ENCODE measurements at places on chromosomes 7 and 10.

DNA sequence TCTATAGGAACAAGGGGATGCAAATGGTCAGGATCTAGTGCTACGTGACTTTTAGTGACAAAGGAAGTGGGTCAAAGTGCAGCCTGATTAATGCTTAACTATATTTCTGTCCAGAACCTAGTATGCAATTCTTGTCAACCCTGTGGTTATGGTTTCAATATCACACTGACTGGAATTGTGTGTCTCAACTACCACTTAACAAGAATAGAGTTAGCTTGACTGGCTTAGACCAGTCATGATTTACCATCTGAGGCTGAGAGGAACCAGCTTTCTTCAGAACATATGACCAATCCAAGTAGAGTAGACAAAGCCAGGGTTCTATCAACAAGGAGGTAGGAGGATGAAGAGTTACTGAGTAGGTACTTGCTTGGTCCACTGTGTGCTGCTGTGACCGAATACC, 54.4 kb downstream of the MYPN start:
- DNase-seq = no peak

DNA sequence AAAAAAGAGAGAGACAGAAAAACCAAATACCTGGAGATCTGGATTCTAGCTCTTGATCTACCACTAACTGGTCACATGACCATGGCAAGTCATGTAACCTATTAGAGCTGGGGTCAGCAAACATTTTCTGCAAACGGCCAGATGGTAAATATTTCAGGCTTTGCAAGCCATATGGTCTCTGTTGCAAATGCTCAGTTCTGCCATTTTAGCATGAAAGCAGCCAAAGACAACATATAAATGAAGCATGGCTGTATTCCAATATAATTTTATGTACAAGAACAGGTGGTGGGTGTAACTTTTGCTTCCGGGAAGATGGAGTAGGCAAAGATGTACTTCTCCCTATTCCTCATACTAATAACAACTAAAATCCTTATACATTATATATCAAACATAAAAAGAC, 6.7 kb downstream of the FRA10AC1 start:
- no peak for DNase-seq

- no peak for DNase-seq
Measured at GRCh38 chr10:22454634-22455033, 109.3 kb downstream of the SPAG6 start.

DNA sequence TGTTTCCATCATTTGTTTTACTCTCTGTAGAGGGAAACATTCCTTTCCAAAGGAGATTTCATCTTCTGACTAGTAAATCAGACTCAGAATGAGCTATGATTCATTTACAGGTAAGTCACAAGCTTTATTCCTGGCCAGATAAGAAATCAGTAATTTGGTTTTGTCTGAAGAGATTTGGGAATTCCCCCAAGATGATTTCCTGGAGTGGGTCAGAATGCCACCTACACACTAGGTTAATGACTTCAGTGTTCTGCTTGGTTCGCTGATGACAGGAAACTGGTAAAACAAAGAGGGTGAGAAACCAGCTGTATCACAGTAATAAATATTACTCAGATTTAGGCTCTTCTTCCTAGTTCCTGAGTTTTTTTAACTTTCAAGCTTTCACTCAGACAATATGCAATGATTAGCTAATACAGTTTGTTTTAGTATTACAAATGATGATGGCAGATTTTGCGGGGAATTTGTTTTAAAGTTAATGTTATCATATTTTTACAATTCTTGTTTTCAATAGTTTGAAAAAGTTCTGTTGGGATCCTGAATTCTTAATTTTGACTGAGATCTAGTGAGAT, 8.3 kb upstream of the ASZ1 start:
- no peak for DNase-seq

DNA sequence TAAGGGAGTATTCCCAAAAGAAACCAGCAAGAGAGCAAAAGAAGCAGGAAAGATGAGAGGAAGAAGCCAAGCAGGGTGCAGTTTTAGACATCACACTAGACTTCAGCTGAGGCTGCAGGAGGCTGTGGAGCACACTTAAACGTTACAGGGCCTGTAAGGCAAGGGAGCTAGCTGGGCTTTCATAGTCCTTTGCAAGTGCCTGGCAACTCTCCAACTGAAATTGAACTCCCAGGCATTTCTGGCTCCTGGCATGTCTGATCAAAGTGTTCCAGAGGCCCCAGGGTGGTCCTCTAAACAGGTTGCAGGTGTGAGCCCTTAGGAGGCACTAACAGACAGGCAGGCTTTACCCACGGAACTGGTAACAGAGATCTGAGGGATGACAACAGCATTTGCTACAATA, 750.2 kb downstream of the XPNPEP1 start:
- no peak for DNase-seq

- DNase-seq = no peak
Measured at GRCh38 chr7:54544527-54545240, 2.5 kb downstream of the VSTM2A start.

DNA sequence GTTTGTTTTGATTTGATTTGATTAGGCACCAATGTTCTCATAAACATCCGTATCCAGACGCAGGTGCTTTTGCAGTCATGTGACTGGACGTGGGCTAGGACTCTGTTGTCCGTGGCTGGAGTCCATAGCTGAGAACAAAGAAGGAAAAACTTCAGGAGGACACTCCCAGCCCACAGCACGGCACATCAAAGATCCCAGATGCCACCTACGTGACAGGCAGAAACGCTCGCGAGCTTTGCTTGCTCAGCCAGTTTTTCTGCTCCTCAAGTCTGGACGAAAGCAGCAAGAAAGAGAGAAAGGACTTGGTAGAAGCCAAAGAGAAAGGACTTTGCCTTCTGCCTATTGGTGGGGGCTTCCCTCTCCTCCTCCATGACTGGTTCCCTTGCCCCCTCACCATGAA, 6.9 kb upstream of the ZKSCAN1 start:
- DNase-seq = peak; percentile 54

DNA sequence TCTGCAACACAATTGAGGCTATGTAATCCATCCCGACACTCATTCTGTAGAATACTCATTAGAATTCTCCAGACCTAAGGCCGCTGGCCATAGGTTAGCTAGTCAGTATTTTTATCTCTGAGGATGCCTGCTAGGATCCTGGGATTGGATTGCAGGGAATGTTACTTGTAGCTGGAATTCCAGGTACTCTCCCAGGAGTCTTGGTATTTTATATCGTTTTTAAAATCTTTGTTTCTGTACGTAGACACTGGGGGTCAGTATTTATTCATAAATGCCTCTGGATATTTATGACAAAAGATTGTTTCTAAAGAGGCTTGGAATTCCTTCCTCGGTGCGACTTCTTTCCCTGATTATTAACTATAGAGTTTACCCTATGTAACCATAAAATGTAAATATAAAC, 40.1 kb downstream of the BPGM start:
- no peak for DNase-seq

DNA sequence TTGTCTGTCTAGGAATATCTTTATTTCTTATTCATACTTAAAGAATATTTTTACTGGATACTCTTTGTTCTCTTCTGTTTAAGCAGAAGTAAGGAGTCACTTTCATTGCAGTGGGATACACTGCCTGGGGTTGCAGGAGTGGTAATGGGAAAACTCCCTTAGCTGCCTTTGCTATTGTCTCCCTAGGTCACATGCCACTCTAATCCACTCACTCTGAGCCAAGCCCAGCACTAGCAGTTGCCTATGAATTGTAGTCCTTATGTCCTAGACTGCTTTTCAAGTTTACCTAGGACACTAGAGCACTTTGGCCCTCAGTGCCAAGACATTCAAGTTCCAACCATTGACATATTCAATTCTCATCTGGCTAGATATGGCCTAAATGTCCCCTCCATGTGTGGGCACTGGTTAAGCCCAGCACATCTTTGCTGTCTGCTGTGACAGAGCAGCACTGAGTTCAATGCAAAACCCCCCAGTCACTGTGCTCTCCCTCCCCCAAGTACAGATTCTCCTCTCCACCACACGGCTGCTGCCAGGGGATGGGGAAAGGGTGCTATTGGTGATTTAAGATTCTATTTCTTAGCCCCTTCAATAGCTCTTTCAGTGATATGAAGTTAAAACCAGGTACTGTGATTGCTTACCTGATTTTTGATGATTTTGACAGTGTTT, 991.7 kb upstream of the KCND2 start:
- DNase-seq = no peak

DNA sequence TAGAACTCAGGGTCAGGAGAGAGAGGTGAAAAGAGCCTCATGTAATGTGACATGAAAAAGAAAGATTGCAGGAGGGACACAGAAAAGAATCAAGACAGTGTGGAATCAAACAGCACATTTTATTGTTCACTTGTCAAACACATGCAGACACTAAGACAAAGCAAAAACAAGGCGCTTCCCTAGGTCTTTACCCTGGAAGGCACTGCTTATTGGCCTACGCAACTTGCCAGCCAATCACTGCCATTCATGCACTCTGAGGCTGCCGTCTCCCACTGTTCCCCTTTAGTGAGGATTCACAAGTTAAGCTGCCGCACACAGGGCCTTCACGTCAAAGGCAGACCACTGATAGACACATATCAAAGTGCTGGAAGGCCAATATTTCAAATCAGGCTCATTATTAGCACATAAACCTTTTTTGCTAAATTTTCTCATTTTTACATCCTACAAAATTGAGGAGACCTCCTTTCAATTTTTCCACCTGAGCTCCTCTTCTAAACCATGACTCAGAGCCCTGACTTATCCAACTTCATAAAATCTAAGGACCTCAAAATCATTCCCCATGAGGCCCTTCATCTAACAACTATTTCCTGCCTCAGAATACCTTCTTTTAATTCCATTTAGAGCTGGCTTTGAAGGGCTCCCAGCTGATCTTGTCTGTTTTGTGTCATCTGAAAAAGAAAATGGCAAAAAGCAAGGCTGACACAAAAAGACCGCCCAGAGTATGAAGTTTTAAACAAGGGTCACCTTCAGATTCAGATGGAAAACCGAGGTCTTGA, 149.4 kb downstream of the CHCHD3 start:
- no peak for DNase-seq

- no peak for DNase-seq
Measured at GRCh38 chr7:116315293-116315692, 105.0 kb downstream of the TES start.

GRCh38 chr7:154364170-154364569, 312.0 kb downstream of the DPP6 start:
- DNase-seq = no peak

DNA sequence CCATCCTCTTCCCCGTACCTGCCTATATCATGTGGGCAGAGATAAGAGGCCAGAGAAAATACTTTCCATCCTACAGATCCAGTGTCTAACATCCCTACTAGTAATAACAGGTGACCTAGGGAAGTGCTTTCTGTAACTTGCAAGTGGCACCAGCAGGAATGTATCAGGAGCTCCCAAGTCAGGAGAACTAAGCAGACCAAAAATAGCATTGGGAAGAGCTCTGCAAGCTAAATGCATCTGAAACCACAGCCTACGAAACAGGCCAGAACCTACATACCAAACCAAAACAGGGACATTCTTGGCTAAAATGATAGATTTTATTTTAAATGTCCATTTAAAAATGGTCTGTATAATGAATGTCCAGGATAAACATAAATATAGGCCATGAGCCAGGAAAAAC, 680.8 kb downstream of the PHTF2 start:
- no peak for DNase-seq

DNA sequence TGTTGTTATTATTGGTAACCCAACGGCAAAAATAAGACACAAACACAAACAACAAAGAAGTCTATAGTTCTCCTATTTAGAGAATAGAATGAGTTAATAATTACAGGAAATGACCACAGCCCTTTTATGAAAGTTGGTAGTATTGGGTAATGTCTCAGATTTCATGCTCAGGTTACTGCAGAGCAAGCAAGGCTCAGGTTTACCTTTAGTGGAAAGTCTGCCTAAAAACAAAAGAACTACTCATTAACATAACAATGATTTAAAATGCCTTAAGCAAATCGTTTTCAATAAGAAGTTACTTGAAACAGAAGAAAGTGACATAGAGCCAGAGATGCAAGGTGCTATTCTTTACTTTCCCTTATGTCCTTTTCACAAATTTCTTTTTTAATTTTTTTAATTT, 441.2 kb downstream of the PLXDC2 start:
- DNase-seq = no peak

DNA sequence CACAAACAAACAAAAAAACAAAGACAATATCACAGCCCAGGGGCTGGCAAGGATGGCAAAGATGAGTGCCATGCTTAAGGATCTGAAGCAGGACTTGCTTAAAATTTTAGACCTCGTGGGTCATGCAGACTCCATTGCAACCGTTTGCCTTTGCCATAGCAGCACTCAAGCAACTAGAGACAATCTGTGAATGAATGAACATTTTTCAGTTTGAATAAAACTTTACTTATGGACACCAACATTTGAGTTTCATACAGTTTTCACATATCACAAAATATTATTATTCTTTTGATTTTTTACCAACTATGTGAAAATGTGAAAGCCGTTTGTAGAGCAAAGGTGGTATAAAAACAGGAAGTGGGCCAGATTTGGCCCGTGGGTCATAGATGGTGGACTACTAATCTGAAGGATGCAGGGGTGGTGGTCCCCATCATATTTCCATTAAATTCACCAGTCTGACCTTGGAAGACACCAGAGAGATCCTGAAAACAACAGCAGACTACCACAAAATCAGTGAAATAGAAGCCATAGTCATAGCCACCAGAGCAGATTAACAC, 8.3 kb upstream of the RBM17 start:
- no peak for DNase-seq

GRCh38 chr7:40680657-40681056, 545.9 kb downstream of the SUGCT start:
- DNase-seq = no peak

GRCh38 chr7:44796034-44796503, 412 bp upstream of the PPIA start:
- no peak for DNase-seq

GRCh38 chr7:2529161-2530070, 9.8 kb downstream of the LFNG start:
- DNase-seq = peak; percentile 90

GRCh38 chr10:73881221-73881919, 7.0 kb upstream of the CAMK2G start:
- DNase-seq = no peak

DNA sequence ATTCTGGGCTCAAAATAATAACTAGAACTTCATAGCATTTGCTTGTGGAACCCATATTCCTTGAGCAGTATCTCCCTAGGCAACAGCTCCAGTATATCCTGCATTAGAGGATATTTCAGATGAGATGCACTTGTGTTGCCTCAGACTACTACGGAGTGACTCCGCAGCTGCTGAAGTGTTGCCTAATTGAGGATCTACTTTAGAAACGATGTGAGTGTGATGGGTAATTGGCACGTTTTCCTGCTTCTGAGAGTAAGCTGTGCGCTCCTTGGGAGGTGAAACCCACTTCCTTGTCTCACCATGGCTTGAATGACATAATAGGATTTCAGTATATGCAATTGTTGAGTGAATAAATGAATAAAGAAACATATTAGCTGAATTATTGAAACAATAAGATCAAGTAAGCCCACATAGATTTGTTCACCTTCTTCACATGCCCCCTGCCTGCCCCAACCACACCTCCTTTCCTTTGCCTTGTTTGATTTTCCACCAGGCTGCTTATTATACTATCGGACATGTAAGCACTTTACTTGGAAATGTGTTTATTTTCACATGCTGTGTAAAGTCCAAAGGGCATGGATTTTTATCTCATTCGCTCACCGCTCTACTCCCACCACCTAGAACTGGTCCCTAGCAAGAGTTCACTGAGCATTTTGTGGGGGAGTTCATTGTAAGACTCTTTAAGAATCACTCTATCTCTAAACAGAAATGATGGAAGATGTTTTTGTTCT, 303.8 kb downstream of the KCNMA1 start:
- DNase-seq = no peak

All from lower lobe of right lung (tissue), 2 donors.